ENCODE measurements at places on chromosomes 7 and 10.

- DNase-seq, result no peak
These were observed 22.4 kb downstream of the PRSS2 start for GRCh38 chr7:142793156-142793555.

- no peak for DNase-seq
These were observed 33.3 kb downstream of the FOXK1 start for GRCh38 chr7:4715410-4715776.

DNA sequence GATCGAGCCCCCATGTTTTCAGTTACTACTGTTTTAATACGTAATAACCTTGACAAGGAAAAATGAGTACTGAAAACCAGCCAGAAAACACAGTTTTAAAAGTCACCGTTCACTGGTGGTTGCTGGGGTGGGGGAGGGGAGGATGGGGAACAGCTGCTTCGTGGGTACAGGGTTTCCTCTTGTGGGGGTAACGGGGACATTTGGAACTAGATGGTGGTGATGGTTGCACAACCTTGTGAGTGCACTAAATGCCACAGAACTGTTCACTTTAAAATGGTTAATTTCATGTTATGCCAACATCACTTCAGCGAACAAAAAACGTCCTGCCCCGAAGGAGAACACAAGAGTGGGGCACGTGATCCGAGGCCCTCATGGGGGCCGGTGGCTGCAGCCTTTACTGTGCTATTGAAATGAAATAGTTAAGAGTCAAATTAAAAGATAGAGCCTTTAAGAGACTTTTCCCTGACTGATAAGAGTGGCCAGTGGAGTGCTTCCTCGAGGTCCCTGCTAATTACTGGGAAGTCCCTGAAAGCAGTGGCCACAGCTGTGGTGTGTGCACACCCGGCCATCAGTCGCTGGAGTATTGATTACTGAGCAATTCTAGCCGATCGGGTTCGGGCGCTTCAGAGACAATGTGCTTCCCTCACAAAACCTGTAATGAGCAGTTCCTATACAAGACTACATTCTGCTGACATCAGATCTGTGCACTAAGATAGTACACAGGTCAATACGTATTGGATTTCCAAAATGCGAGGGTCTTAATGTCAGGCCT is 80.3 kb downstream of the EBF3 start:
- DNase-seq, result no peak

- DNase-seq, result no peak
These were observed 66.1 kb downstream of the ADD3 start for GRCh38 chr10:110073896-110074295.

DNA sequence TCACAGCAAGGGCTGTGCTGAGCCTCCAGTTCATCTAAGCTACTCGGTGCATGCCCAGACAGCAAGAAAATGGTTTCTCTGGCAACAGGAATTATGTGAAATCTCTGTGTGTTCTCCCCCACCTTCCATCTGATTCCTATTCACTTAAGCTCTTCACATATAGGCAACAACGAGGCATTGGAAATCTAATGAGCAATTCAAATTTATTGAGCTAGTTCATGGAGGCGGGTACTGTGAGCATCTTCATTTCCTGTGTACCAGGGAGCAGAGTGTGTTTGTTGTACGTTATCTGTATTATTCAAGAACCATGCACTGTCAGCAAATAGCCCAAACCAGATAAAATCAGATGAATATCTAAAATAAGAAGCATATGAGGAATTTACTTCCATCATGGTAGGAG is 739.1 kb downstream of the MAGI2 start:
- no peak for DNase-seq

GRCh38 chr10:52870562-52870961 is 98.0 kb upstream of the MBL2 start:
- no peak for DNase-seq

- no peak for DNase-seq
These were observed 206.7 kb downstream of the POU6F2 start for GRCh38 chr7:39184391-39184790.

GRCh38 chr7:106794276-106795083 is 70.6 kb upstream of the PIK3CG start:
- no peak for DNase-seq

DNA sequence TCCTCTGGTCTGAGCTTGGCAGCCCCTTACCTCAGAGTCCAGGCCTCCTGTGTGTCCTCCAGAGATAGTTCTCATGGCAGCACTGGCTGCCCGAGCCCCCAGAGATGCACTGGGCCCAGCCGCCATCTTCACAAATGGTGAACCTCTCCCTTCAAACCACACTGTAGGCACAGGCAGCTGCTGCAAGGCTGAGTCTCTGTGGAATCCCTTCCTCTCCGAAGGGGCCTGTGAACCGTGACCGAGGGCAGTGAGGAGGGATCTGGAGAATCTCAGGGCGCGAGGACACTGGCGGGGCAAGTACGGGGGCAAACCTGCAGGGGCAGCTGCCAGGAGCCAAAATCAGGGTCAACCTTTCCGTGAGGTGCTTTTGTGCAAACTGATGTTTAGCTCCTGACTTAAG is 69.5 kb upstream of the CFAP46 start:
- no peak for DNase-seq

- DNase-seq, result peak; percentile 53
These were observed 9.8 kb downstream of the LFNG start for GRCh38 chr7:2529161-2530070.

DNA sequence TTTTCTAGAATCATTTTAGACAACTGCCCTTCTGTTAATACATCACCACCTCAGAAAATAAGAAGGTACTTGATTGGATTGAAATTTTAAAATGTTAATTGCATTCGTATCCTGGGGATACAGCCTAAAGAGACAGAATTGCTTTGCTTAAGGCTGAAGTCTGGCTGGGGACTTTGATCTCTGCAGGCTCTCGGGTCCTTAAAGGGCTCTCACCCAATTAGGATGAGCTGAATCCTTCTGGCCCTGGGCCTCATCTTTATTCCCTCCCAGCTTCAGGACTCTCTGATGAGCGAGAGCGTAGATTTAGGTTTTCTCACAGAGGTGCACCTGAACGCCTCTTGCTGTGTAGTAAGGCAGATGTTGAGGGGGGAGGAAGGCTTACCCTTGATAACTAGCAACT is 475.3 kb upstream of the C7orf33 start:
- no peak for DNase-seq

DNA sequence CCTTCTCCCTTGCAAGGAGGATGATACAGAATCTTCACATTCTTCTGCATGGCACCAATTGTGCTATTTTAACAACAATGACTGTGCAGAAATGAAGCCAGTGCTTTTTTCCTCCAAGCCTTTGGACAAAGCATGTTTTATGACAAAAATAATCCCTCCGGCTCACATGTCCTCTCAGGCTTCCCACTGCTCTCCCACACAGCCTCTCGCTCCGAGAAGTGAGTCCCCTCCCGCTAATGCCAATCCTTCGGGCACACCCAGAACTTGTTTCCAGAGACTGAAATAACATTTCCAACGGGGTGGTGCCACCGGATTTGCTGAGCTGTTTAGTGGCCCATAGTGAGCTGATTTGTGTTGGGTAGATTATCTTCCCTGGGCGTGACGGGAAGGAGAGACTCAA is 35.8 kb downstream of the RBM17 start:
- DNase-seq, result no peak

Measured in activated effector memory CD4-positive, alpha-beta T cell treated with Interleukin-2 at 50 U/mL for 16 hours (primary cell).